CMK (cell line): ENCODE measurements at places on chromosomes 6 and 20.

DNA sequence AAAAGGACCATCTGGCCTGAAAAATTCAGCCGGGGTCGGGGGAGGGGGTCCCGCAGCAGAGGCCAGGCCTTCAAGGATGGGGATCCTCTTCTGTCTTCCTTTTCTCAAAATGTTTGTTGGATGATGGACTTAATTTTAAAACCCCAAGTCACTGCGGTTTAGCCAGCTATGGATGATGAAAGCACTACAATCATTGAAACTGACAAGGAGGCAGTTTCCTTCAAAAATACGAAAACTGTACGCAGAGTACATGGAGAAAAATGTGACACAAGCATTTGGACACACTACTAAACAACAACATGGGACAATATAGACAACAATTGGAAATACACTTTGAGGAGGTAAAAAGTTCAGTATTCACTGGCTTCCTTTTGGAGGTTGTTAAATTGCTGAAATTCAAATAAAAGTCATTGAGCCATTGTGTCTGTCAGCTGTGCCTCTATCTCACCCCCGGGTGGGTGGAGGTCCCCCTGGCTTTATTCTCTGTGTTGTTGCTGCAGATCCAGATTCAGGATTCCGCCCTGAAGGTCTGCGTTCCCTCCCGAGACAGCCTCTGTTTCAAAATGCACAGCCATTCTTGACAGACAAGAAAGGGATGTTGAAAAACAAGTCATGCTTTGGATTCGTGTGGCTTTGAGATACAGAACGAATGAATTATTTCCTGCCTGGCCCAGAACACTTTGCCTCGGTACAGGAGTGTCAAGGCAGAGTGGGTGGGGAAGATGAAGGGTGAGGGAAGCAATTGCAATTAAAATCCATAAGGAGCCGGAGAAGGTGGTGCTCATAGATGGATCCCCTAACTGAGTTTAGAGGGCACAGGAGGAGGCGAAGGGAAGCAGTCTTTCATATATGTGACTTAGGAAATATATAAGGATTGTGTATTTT lies 118.2 kb downstream of the TTLL2 start:
- DNase-seq, result no peak

- DNase-seq, result no peak
These were observed 472.1 kb upstream of the MARCKS start for GRCh38 chr6:113385020-113385431.

- DNase-seq, result no peak
These were observed 47.1 kb upstream of the TMX4 start for GRCh38 chr20:8066662-8067061.

- DNase-seq, result no peak
These were observed 6.0 kb upstream of the RIPPLY2 start for GRCh38 chr6:83847179-83847578.

DNA sequence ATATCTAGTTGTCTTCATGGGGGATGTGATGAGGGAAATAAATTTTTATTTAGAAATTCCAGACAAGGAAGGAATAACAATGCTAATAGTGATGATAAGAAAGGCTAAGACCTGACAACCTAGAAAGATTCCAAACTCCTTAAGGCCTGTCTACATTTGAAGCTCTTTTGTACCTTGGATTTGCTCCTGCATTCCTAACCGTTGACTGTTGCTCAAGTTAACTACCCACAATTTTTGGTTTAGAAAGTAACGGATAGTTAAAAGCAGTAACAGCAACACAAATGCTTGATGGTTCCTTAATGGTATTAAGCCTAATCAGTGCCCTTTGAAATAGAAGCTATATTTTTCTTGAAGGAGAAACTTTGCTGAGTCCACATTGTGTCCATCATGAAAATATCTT lies 52.9 kb downstream of the TRMT11 start:
- no peak for DNase-seq

DNA sequence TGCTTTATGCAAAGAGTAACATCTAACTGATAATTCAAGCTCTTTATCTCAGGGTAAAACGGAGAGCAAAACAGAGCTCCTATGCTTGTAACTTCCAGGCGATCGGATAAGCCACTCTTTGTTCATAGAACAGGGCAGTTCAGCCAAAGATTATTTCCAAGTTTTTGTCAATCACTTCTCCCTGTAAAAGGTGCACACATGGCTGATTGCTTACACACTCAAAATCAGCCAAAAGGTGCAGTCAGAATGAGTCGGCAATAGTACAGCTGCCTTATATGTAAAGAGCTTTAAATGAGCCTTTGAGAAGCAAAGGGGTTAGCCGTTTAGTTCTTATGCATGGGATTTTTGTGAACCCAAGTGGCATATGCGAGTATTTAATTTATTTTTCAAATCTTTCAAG lies 449.6 kb upstream of the POU3F2 start:
- no peak for DNase-seq

- no peak for DNase-seq
These were observed 547.8 kb downstream of the TENT5A start for GRCh38 chr6:81204731-81205130.

DNA sequence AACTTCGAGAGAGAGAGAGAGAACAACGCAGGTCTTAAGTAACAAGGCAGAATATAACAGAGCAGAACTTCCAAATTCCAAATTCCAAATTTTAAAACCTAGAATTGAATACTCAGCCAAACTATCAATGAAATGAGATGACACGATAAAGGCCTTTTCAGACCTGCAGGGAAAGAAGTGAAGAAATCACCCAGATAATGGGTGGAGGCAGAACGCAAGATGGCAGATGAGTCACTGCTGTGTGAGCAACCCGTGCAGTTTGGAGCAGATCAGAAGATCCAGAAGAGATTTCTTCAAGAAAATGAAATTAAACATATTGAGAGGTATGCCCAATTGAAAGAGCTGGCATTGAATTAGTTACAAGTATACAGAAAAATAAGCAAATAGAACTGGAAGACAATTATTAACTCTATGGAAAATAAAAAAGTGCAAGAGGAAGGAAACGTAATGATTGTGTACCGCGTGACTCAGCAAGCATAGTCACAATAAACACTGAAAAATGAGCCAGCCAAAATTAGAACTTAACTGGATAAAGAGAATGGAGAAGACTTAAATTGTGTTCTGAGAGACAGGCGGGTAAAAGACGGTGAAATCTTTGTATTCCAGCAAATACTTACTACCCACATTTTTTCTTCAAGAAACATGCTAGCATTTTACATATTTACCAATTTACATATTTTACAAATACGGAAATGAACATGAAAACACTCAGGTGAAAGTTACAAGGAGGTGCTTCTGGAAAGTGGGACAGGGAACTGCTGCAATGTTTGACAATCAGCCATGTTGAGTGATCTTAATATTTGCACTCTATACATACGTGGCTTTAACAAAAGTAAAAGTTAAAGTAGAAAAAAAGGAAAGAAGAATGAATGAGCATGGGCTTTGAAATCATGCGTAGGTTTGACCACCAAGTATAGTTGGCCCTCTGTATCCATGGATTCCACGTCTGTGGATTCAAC lies 87.9 kb upstream of the CDYL start:
- no peak for DNase-seq

- DNase-seq, result no peak
These were observed 37.5 kb downstream of the NOX3 start for GRCh38 chr6:155418017-155418761.
